ENCODE measurements at places on chromosomes 3 and 15. TPM values are rescaled to one million over a fixed set of nuclear protein-coding genes. Genes with fewer than 3 reads are reported as not detected.

Gene C3orf20
- not detected for total RNA-seq

Gene THAP10
- 7.8 TPM for total RNA-seq

GRCh38 chr3:131047582-131047981 lies 20.9 kb downstream of the NEK11 start:
- DNase-seq: no peak

DNA sequence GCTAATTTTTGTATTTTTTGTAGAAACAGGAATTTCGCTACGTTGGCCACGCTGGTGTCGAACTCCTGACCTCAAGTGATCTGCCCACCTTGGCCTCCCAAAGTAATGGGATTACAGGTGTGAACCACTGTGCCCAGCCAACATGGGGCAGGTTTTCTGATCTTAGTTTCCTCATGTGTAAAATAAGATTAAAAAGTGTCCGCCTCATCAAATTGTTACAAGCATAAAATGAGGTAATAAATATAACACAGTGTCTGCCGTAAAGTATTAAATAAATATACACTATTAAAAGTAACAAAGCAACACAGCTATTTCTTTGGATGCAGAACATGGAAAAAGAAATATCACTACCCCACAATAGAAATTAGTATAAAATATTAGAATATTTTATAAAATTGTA lies 16.4 kb upstream of the COMMD2 start:
- DNase-seq: no peak

GRCh38 chr3:126342211-126342610 lies 15.0 kb downstream of the KLF15 start:
- DNase-seq: no peak

Gene ZIC4
- total RNA-seq: not detected

Gene AADACL2
- total RNA-seq: not detected

DNA sequence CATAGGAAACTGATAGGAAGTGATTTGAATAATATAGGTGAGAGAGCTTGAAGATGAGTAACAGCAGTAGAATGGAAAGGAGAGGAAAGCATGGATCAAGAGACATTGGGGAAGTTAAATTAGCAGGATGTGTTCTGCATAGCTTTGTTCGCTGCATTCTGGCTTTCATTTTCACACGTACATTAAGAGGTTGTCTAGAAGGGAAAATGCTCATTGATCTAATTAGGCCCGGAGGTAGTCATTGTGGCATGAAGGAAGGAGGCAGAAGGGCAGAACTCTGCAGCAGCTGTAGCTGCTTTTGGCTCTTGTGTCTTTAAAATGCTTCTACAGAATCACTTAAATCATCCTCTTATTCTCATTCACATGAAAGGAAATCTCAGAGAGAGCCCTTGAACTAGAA lies 40.3 kb downstream of the KCNAB1 start:
- DNase-seq: no peak

Gene GREM1
- total RNA-seq: 0.75 TPM

Gene NEIL1
- 9.1 TPM for total RNA-seq

Gene FAM81A
- not detected for total RNA-seq

- no peak for DNase-seq
These were observed 189.5 kb downstream of the NLGN1 start for GRCh38 chr3:173587055-173587454.

DNA sequence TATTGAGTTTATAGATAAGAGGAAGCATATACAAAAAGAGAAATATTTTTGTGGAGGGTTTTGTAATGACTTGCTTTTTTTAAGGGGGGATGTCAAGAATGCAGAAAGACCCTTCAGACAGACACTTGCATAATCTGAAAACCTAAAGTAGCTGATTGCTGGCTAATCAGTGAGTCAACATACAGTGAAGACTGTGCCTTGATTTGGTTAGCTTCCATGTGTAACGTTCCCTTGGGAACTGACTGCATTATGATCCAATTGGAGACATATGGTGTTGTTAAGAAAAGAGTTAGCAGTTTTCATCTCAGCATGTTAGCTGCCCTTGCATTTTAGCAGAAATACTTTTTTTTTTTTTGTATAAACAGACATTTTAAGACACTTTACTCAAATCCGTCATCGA lies 483.2 kb downstream of the RBMS3 start:
- DNase-seq: no peak

DNA sequence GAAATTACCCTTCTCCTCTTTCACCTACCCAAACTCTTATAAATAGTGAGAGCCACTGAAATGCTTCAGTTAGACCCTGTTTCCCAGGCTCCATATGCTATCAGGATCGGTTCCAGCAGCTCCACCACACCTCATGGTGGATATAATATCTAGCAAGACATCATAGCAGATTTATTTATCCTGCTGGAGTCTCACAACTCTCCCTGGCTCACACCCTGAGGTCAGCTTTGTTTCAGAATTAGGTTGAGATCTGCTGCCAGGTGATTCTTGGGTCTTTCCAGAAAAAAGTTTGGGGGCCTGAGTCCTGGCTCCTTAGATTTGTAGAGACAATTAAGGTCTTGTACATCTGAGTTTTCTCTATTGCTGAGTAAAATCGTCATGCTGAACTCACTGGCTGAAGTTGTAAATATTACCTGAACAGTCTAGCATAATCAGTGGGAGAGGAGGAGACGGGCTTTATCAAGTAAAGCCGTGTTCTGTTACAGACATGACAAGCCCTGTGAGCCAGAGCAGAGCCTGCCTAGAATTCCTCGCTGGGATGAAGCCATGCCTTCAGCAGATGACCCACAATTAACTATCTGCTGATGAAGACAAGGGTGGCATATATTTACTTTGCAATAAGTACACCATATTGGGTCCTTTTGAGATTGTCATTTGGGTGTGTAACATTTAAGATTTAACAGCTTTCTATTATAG lies 131.6 kb downstream of the STAC start:
- no peak for DNase-seq

Data from G401 (cell line).